Renal pelvis (tissue), 12 donors: ENCODE measurements at places on chromosomes 16 and 17. TPM values are rescaled to one million over a fixed set of nuclear protein-coding genes. Genes with fewer than 3 reads are reported as not detected.

- DNase-seq = no peak
Observed at GRCh38 chr17:36214918-36215317, 4.1 kb downstream of the CCL4L2 start.

GRCh38 chr16:20026361-20027072, 47.2 kb downstream of the GPR139 start:
- no peak for DNase-seq

DNA sequence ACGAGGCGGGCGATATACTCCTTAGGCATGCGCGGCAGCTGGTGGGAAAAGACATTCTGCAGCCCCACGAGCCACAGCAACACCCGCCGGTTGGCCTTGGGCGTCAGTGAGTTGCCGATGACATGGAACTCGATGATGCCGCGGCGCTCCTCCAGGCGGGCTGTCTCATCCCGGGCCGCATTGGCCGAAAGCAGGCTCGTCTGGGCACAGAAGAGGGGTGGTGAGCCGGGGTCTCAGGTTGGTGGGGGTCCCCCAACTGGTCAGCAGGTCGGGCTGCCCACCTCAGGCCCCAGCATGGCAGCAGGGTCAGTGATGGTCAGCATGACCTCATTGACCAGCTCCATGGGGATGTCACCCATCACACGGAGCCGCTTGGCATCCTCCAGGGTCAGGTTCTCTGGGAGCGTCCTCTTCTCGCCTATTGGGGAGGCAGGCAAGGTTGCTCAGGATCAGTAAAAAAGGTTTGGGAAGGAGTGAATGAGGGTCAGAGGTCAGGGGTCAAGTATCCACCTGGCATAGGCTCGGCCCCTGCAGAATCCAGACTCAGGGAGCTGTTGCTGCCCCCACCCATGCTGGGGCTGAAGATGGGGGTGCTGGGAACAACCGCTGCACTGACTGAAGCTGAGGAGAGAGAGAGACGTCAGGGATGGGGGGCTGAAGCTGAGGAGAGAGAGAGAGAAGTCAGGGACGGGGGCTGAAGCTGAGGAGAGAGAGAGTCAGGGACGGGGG, 3.6 kb downstream of the KAT2A start:
- DNase-seq = no peak

EPN3 gene
- polyA plus RNA-seq = 15.4 TPM

RARA gene
- polyA plus RNA-seq = 40.2 TPM

DNA sequence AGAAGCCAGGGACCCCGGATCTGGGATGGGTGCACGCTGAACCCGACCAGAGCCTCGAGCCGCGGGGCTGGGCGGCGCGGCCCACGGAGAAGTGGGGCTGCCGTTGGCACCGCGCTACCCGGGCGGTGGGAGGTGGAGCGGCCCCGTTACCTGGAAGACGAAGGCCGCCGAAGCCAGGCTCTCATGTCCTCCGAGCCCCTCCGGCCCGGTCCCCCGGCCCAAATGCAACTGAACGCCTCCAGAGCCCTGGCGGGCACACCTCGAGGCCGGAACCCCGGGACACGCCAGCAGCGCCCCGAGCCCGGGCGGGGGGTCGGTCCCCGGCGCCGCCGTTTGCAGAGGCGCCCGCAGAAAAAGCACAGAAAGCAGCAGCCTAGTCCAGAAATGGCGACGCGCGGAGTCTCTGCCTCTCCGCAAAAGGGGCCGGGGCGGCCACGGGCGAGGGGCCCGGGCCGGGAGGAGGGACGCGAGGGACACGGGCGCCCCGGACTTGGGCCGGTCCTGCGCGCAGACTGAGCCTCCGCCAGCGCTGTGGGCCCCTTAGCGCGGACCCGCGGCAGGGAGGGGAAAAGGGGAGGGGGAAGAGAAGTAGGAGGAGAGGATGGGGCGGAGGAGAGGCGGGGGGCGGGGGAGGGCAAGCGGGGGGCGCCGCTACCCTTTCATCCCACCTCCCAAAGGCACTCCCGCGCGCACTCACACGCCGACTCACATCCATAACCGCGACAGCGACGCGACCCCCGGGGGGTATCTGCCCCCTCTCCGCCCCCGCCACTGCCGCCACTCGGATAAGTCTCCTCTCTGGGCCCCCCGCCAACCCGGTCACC, 1.4 kb downstream of the AXIN2 start:
- DNase-seq = peak; percentile 65

- no peak for DNase-seq
Observed at GRCh38 chr16:586047-586644, 3.7 kb upstream of the RAB40C start.

GRCh38 chr16:11913425-11914079, 2.2 kb downstream of the GSPT1 start:
- DNase-seq = no peak

SEPTIN1 gene
- 2.6 TPM for polyA plus RNA-seq

DNA sequence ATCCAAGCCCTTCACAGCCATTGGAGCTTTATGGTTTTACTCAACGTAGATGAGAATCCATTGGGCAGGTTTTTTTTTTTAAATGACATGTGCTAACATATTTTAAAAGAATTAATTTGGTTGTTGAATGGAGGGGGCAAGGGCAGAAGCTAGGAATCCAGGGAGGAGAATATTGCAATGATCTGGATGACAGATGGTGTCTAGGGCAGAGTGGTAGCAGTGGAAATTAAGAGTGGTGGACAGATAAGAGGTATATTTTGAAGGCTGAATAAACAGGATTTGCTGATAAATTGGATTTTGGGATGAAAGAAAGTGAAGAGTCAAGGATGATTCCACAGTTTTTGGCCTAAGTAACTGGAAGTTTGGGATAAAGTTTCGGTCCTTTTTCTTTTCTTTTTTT, 54.8 kb upstream of the DHX40 start:
- DNase-seq = no peak

- DNase-seq = peak; percentile 55
Observed at GRCh38 chr17:17354560-17355349, 51.6 kb downstream of the NT5M start.

CLEC3A gene
- polyA plus RNA-seq = not detected

DNA sequence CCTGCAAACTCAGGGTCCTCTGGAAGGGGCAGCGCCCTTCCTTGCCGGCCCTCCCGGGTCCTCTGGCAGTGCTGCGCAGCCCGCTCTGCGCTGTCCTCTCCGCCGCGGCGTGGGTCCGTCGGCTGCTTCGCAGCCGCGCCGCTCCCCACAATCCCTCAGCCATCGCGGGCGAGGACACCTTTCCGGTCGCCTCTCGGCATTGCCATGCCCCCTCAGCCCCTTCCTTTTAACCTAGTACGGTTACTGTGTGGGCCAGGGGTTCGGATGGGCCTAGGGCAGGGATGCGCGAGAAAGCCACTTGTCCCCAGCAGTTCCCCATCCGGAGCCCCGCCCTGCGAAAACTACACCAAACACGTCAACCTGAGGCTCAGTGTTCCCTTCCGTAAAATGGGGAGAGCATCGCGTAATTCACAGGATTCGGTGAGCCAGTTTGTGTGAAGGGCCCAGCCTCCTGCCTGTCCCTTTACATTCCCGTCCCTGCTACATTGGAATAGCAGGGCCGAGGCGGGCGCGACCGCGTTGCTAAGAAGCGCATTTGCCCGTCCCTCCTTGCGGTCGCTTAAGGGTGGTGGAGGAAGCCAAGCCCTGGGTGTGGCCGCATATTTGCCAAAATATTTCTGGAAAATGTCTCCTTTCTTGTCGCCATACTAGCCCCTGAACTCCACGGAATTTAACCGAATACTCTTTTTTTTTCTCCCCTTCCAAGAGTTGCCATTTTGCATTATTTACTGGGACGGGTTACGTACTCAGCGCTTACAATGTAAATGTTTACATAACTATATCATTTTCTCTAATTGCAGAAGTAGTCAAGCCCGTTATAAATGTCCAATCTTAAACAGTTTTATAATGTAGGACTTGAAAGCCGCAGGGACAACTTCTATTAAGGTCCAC, 13.2 kb downstream of the COPZ2 start:
- DNase-seq = peak; percentile 19

DNA sequence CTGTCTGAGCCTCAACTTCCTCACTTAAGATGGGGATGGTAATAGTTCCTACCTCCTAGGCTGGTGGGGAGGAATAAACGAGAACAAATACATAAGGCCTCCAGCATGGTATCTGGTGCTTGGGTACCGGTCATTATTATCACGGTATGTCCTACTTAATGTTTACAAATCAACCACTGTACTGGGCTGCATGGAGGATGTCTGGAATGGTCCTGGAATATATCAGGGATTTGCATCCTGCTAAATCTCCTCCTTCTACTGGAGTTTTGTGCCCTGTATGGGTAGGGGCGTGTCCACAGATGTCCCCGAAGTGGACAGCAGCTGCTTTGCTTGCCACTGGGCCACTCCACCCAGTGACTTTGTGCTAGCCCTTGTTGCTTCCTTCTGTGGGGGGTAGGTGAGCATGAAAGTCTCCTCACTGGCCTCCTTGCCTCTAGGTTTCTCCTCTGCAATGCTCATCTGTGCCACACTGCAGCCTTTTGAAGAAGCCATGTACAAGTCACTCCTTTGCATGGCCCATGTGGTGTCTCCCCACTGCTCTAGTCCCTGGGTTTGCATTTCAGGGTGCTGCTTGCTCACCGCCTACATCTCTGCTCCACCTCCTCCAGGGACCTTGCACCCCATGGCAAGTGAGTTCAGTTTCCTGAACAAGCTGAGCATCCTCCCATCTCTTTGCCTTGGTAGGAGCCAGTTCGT, 2.2 kb upstream of the CMIP start:
- DNase-seq = no peak

DNA sequence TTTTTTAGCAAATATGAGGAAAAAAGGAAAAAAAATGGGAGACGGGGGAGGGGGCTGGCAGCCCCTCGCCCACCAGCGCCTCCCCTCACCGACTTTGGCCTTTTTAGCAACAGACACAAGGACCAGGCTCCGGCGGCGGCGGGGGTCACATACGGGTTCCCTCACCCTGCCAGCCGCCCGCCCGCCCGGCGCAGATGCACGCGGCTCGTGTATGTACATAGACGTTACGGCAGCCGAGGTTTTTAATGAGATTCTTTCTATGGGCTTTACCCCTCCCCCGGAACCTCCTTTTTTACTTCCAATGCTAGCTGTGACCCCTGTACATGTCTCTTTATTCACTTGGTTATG, 1.2 kb upstream of the TMEM88 start:
- DNase-seq = no peak

DNA sequence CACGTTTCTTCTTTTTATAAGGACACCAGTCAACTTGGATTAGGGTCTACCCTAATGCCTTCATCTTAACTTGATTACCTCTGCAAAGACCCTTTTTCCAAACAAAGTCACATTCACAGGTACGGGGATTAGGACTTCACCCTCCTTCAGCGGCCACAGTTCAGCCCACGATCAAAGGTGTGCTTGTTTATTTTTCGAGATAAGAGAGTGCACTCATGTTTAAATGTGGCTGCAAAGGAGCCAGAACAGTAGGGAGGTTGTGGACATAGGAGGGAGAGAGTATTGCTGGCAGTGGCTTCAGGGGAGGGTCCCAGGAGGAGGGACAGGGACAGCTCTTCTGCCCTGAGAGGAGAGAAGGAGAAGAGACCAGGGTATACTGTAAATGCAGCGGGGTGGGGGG, 46.7 kb downstream of the MGAT5B start:
- no peak for DNase-seq

DNA sequence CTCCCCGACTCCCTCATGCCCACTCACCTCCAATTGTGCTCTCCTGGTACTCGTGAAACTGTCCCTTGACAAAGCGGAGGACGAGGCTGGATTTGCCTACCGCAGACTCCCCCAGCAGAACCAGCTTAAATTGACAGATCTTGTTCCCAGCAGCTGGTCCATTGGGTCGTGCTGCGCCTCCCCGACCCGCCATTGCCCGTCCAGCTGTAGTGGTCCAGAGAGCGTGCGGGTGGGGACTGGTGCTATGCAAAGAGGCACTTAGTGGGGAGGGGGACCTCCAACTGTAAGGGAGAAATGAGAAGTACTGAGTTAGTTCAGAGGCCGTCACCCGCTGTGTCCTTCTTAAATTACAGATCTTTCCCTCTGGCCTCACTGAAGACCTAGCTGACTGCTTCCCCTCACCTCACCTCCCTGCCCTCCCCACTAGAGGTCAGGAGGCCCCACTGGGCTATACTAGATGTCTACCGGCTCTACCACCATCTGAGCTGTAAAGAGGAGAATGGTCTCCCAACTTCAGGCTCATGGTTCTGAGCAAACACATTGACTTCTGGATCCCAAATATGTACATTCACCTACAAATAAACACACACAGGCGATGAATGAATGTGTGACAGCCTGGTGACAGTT, 7.8 kb downstream of the HSPB9 start:
- no peak for DNase-seq

DNA sequence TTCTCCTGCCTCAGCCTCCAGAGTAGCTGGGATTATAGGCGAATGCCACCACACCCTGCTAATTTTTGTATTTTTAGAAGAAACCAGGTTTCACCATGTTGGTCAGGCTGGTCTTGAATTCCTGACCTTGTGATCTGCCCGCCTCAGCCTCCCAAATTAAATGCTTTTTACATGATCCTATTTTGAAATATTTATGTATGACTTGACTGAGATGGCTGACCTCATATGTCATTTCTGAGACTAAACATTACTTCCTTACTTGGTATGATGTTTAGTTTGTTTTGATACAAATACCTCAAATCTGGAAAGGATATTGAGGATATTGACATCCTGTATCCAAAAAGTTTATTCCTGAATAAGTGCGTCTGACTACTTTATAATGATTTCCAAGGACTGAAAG, 11.9 kb downstream of the CALCOCO2 start:
- DNase-seq = no peak

- no peak for DNase-seq
Observed at GRCh38 chr16:87263418-87264052, 53.7 kb downstream of the C16orf95 start.

DNA sequence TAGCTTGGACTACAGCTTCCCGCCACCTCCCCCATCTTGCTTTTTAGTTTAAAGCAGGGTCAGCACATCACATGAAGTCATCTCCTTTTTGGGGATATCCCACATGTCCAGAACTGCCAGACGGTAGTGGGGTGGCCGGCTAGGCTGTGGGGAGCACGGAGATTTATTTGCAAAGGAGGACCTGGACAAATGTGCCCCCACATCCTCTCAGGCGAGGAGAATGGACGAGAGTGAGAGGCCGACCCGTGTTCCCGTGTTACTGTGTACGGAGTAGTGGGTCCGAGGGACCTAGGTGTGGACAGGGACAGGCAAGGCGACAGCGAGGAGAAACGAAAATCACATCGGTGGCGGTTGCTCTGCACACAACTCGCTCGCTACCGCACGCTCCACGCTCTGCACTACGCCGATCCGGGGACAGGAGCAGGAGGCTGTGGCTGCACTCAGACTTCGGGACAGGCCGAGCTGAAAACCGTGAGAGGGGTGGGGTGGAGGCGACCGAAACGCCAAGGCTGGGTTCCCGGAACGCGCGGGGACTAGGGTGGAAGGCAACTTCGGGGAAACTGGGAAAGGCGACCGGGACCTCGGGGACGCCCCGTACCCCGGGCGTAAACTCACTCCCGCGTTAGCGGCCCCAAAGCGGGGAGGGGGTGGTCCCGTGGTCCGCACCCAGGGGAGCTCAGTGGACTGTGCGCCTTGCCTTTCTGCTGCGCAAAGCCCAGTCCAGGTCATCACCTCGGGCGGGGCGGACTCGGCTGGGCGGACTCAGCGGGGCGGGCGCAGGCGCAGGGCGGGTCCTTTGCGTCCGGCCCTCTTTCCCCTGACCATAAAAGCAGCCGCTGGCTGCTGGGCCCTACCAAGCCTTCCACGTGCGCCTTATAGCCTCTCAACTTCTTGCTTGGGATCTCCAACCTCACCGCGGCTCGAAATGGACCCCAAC, at the start of gene MT1A:
Gene MT1A (plus strand): TSS at position 853 of the 937 bp plus-strand sequence. CDS start 73 bp downstream, at position 926.
- no peak for DNase-seq

AATK gene
- polyA plus RNA-seq = 6.0 TPM

PRR35 gene
- 16.0 TPM for polyA plus RNA-seq

SLC5A2 gene
- 72.8 TPM for polyA plus RNA-seq

CDC42EP4 gene
- polyA plus RNA-seq = 54.5 TPM

KDM6B gene
- 26.2 TPM for polyA plus RNA-seq
